ENCODE measurements at places on chromosomes 1 and 21. TPM values are rescaled to one million over a fixed set of nuclear protein-coding genes. Genes with fewer than 3 reads are reported as not detected.

GRCh38 chr21:42829954-42830353 lies 49.4 kb downstream of the WDR4 start:
- DNase-seq: no peak

DNA sequence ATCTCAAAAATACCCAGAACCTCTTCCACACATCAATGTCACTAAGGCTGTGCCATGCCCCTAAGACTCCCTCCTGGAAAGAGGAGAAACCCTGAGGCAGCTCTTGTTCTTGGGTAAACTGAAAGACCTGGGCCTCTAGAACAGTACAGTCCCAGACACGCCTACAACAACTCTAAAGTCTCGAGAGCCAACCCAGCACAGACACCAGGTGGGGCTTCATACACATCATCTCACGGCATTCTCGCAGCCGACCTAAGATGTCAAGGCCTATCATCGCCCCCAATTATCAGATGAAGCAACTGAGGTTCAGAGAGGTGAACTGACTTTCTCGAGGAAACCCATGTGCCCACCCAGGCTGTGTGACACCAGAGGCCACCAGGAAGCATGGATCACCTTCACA lies 70.6 kb downstream of the MRPL37 start:
- no peak for DNase-seq

Gene ELOA
- 39.1 TPM for polyA plus RNA-seq

- no peak for DNase-seq
These were observed 3.5 kb downstream of the RO60 start for GRCh38 chr1:193062698-193063463.

DNA sequence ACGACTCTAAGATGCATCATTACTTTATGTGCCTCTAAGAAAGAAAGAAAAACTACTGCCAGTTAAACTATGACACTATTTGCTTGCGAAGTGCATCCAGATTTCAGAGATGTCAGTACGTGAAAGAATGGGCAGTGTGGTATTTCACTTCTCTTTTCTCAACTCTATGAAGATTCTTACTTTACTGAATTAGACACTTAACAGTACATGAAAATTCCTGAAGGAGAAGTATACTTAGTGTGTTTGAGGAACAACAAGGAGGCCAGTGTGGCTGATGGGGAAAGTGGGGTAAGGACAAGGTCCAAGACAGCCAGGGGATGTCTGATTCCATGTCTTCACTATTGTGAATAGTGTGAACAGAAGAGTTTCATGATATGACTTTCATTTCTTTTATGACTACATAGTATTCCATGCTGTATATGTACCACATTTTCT lies 53.9 kb upstream of the HSD17B7 start:
- DNase-seq: no peak

Gene RIPPLY3
- polyA plus RNA-seq: 2.9 TPM

Gene CHODL
- polyA plus RNA-seq: 3.9 TPM

- DNase-seq: no peak
These were observed 75.6 kb downstream of the XCL2 start for GRCh38 chr1:168468042-168468809.

- no peak for DNase-seq
These were observed 29.9 kb upstream of the EXO1 start for GRCh38 chr1:241817956-241818612.

DNA sequence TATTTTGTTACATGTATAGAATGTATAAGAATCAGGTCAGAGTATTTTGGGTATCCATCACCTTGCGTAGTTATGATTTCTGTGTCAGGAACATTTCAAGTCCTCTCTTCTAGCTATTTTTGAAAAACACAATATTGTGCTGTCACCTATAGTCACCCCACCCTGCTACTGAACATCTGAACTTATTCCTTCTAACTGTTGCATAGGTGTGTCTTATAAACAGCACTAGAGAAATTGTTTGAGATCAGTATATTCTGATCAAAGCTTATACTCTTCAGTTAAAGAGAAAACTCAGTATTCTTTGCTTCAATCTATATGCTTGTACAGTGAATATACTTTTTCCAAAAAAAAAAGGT lies 96.0 kb downstream of the ASH1L start:
- no peak for DNase-seq

DNA sequence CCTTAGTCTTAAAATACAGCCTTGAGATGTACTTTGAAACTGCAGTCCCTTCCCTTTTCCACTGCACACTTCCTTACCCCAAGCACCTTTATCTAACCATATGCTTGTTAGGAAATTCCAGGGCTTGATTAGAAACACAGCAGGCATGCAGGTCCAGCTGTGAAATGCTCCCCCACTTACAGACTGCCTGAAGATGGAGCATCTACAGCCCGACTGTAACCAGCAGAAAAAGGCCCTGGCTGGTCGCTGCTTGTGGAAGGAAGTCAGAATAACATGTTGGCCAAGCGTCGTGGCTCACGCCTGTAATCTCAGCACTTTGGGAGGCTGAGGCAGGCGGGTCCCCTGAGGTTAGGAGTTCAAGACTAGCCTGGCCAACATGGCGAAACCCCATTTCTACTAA lies 37.2 kb downstream of the VN1R5 start:
- DNase-seq: no peak

Gene S100A7
- polyA plus RNA-seq: not detected

GRCh38 chr1:36818771-36819170 lies 215.5 kb downstream of the GRIK3 start:
- no peak for DNase-seq

- no peak for DNase-seq
These were observed 116.5 kb downstream of the MRPL39 start for GRCh38 chr21:25490742-25491141.

DNA sequence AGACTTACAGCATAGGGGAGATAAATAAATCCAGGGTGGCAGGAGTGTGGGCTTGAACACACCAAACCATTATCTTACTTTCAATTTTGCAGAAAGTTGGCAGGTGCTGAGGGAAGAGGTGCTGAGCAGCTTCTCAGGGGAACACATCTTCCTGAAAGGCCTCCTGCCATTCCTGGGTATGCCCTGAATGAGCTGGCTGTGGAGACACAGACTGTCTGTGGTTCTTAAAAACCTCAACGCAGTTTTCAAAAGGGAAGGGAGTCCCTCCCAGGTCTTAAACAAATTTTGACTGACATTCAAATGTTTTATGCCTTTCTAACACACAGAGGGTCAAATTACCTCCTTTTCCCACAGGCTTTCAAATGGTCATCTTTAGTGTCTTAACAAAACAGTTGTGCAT lies 166.9 kb downstream of the TNFSF18 start:
- no peak for DNase-seq

Gene SPRR1A
- polyA plus RNA-seq: not detected

Gene TCHH
- 0.21 TPM for polyA plus RNA-seq

DNA sequence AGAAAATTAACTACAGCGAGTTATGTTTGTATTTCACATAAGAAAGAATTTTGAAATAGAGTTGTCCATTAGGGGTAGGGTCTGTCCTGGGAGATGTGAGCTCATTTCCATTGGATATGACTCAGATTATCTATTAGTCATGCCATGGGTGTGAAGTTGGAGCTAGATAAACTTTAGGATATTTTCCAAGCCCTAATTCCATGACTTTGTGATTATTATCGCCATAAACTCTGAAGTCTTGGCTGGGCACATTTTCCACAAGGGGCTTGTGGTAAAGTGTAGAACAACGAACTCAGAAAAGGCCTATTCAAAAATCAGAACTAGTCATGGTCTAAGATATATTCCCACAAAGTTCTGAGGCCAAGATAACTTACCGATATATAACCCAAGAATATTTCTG lies 396.6 kb downstream of the DPYD start:
- no peak for DNase-seq

Gene COL9A2
- 24.6 TPM for polyA plus RNA-seq

GRCh38 chr1:36771240-36771639 lies 263.1 kb downstream of the GRIK3 start:
- DNase-seq: no peak

- no peak for DNase-seq
These were observed 1126.7 kb upstream of the ADGRL2 start for GRCh38 chr1:80673935-80674597.

Gene ATAD3C
- polyA plus RNA-seq: 4.0 TPM

- no peak for DNase-seq
These were observed 14.2 kb downstream of the RAP1A start for GRCh38 chr1:111633736-111634247.

Gene RUNX3
- polyA plus RNA-seq: 0.83 TPM

Measured in right lung (tissue), 10 donors.